ENCODE measurements at places on chromosomes 11 and 22.

- DNase-seq, result no peak
Observed at GRCh38 chr11:82899186-82899820, 927 bp downstream of the PRCP start.

DNA sequence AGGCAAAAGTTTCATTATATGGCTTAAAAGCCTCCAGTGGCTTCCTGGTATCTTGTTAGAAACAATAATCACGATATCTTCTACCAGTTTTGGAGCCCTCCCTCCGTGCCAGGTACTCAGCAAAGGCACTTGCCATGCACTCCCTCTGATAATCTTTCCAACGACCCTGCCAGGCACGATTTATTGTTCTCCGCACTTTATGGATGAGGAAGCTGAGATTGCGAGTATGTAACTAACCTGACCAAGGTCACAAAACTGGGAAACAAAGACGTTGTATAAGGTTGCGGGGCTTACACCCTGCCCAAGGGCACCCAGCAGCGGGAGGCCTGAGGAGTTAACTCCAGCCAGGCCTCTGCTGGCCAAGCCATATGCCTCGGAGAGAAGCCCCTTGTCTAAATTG, 218.1 kb downstream of the SNX19 start:
- DNase-seq, result no peak

GRCh38 chr11:10397226-10397987, 57.7 kb upstream of the AMPD3 start:
- DNase-seq, result peak; percentile 26

- DNase-seq, result no peak
Observed at GRCh38 chr11:103845331-103845730, 191.1 kb upstream of the DDI1 start.

DNA sequence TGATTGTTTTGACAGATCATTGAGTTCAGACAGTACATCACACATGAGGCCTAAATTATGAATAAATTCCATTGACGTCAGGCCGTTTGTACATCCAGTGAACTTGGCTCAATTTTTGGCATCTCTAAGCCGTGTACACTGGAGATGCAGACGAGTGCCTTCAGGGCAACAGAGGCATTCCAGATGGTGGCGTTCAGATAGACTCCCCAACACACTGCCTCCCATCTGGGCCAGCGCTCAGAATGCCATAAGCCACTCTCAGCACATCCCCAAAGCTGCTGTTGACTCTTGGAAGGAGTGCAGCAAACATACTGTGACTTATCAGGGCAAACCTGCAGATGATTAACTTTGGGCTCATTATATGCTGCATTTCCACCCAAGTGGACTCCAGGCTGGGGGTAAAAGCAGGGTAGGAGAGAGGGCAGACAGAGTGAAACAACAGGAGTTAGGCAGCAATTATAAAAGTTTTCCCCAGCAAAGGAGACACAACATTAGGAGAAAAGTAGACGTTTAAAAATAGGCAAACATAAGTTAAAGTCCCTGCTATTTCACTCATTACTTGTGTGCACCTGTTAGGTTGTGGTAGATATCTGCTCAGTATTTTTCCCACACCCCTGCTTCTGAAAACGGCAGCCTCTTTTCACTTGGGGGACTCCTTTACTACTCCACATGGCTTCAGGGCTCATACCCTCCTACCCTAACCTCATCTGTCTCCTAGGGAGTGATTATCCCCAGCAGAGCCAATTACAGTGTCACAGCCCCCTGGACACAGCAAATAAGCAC, 60.2 kb upstream of the PDE3B start:
- DNase-seq, result peak; percentile 42

DNA sequence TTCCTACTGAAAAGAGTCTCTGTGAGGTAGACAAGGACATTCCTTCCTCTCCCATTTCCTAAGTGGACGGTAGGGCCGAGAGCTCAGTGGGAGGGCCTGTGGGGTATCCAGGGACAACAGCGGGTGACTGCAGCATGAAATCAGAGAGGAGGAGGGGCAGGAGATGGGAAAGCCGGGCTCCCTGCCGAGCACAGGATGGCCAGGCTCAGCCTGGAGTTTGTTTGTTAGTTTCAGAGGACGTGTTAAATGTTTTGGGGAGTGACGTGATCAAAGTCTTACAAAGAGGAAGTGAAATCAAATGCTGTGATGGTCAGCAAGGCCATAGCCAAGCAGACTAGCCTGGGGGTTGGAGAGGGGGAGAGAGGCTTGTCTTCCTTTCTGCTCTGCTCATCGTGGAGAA, 152.7 kb downstream of the ADAMTS15 start:
- no peak for DNase-seq

- no peak for DNase-seq
Observed at GRCh38 chr22:26314656-26315055, 114.4 kb upstream of the ASPHD2 start.

GRCh38 chr22:32542066-32542676, 67.6 kb downstream of the FBXO7 start:
- no peak for DNase-seq

GRCh38 chr11:2533587-2534133, 88.9 kb downstream of the KCNQ1 start:
- DNase-seq, result no peak

- DNase-seq, result no peak
Observed at GRCh38 chr11:3616721-3617460, 24.9 kb downstream of the ART5 start.

DNA sequence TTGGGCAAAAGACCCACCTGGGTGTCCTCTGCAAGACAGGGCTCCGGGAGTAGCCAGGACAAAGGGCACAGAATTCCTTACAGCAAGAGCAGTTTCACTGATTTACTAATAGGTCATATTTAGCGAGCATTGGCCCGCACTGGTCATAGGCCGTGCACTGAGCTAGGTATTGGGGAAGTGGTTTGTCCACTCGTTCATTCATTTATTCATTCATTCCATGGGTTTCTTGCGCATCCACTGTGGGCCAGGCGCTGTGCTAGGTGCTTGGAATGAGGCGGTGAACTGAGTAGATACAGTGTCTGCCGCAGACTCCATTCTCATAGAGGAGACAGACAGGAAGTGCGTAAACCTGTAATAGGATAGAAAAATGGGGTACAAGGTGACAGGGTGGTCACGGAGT, 13.2 kb upstream of the LINC01488 start:
- no peak for DNase-seq

GRCh38 chr11:44577231-44577830, 11.9 kb downstream of the CD82 start:
- DNase-seq, result no peak
